ENCODE measurements at places on chromosomes 12 and 14. TPM values are rescaled to one million over a fixed set of nuclear protein-coding genes. Genes with fewer than 3 reads are reported as not detected.

Gene CLEC14A
- not detected for total RNA-seq

Gene CLEC4C
- not detected for total RNA-seq

- H3K27ac ChIP-seq = no peak overlapping the region
- H3K36me3 ChIP-seq = peaks cover 8% of the 10 kb centered on the region
- no peaks in the 10 kb centered on the region for H3K4me1 ChIP-seq
Observed at GRCh38 chr14:103488071-103488470, 34.6 kb downstream of the CKB start.

Gene ABCC9
- total RNA-seq = 2.8 TPM

Data from neural crest cell (in vitro differentiated cells).